HFFc6 (cell line): ENCODE measurements at places on chromosomes 13 and 19.

GRCh38 chr13:87498681-87499080 lies 172.5 kb upstream of the SLITRK5 start:
- DNase-seq, result no peak

DNA sequence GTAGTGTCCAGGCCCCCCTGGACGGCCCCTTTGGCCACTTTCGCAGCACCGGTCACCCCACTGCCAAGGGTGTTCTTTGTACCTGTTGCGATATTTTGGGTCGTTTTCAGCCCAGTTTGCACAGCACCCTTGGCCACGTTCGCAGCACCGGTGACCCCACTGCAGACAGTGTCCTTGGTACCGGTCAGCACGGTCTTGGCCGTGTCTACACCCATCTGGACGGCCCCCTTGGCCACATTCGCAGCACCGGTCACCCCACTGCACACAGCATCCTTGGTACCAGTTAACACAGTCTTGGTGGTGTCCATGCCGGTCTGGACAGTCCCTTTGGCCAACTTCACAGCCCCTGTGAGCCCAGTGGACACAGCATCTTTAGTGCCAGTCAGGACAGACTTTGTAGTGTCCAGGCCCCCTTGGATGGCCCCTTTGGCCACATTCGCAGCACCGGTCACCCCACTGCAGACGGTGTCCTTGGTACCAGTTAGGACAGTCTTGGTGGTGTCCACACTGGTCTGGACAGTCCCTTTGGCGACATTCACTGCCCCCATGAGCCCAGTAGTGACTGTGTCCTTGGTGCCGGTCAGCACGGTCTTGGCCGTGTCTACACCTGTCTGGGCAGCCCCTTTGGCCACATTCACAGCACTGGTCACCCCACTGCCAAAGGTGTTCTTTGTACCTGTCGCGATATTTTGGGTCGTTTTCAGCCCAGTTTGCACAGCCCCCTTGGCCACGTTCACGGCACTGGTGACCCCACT lies 6.8 kb downstream of the PLIN4 start:
- no peak for DNase-seq

GRCh38 chr13:97113231-97114001 lies 108.7 kb upstream of the MBNL2 start:
- DNase-seq, result no peak

DNA sequence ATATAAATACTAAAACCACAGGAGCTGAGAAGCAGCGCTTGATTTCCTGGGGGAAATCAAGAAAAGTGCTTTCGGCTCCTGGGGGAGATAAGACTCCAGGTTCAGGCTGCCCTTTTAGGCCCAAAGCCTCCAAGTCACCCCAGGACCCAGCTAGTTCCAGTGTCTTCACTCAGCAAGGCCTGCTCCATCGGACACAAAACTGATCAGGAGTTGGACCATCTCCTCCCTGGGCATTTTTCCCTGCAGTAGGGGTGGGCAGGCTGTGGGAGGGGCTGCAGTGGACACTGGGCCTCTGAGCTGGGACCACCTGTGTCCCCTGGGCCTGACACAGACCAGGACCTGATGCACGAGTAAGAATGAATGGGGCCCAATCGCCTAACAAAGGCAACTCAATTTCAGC lies 15.2 kb downstream of the C19orf12 start:
- DNase-seq, result no peak

DNA sequence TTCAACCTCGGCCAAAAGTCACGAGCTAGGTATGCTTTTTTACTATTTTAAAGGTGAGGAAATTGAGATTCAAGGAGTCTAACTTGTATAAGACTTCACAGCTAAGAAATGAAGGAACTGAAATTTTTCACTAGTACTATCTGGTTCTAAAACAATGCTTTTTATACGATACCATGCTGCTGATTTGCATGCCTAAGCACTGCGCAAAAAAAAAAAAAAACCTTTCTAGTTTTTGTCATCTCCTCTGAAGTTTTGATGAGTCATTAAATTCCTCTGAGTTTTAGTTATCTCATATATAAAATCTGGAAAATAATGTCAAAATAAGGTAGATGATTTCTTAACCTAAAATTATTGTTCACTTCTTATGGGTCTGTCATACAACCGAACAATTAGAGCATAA lies 28.0 kb upstream of the UFM1 start:
- no peak for DNase-seq

DNA sequence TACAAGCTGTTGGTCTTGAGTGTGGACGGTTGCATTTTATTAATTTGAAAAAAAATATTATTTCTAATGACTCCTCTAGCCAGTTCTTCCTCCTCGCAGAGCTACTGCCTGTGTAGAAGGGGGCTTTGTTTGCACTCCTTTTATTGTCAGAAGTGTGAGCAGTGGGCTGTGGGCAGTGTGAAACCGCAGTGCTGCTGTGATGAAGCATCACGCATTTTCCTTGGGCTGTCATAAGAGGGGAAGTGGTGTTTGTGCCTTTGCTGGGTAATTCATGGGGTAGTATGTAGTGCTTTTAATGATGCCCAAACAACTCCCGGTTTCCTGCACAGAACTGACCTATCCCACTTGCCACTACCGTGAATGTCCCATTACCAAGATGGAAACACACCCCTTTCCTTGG lies 357.3 kb downstream of the ZNF536 start:
- DNase-seq, result no peak

GRCh38 chr13:38361542-38362262 lies 12.1 kb downstream of the UFM1 start:
- DNase-seq, result no peak

DNA sequence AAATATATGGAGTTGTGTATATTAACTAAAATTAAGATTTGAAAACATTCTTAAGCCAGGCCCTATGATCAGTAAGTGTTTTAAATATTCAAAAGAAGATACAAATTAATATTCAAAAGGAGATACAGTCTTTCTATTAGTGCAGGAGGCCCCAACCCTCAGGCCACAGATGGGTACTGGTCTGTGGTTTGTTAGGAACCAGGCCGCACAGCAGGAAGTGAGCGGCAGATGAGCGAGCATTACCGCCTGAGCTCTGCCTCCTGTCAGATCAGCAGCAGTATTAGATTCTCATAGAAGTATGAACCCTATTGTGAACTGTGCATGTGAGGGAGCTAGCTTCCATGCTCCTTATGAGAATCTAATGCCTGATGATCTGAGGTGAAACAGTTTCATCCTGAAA lies 232.9 kb downstream of the FOXO1 start:
- no peak for DNase-seq

GRCh38 chr13:30864433-30865122 lies 41.5 kb upstream of the MEDAG start:
- peak; percentile 71 for DNase-seq

DNA sequence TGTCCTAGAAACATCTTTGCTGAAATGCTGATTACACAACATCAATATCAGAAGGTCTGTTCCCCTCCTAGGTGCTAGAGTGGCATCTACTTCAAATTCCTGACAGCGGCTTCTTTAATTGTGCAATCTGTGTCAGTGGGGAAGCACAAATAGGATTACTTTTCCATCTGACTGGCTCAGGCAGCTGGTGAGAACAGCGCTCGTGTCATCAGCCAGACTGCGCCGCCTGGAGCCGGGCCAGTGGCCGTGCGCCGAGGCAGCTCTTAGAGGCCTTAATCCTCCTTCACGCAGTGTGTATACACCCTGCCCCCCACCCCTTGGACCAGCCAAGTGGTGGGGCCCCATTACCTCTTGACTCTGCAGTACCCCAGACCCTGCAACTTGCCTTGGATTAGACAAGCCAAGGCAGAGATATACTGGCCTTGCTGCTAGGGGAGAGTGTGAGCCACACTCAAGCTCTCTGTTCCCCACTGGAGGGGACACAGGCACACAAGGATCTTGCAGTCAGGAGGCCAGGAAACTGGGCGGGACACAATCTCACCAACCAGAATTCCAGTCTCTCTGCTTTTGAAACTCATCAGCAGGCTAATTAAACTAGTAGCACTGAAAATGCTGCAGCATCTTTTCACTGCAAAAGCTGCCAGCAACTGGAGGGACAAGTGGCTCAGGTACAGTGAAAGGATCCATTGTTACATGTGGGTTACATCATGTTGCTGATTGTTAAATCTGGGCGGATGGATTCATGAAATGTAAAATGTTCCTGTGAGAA lies 48.9 kb upstream of the EPHX3 start:
- peak; percentile 77 for DNase-seq

DNA sequence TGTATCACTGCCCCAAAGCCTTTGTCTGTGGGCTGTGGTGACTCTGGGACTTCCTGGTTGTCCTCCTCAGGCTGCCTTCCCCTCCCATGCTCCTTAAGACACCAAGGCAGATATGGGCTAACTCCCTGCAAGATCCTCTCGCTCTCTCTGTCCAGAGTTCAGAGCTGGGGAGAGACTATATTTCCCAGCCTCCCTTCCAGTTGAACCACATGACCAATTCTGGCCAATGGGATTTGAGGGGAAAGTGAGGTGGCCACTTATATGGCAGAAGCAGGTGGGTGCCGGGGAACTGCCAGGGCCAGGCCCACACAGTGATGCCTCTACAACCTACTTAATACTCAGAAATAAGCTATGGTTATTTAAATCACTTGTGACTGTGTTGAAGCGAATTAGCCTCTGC lies 16.2 kb upstream of the ANGPTL8 start:
- DNase-seq, result no peak

GRCh38 chr13:30053939-30054338 lies 203.5 kb upstream of the UBL3 start:
- no peak for DNase-seq

GRCh38 chr13:97124915-97125809 lies 97.0 kb upstream of the MBNL2 start:
- peak; percentile 60 for DNase-seq

GRCh38 chr13:109654341-109655205 lies 131.8 kb downstream of the IRS2 start:
- no peak for DNase-seq

DNA sequence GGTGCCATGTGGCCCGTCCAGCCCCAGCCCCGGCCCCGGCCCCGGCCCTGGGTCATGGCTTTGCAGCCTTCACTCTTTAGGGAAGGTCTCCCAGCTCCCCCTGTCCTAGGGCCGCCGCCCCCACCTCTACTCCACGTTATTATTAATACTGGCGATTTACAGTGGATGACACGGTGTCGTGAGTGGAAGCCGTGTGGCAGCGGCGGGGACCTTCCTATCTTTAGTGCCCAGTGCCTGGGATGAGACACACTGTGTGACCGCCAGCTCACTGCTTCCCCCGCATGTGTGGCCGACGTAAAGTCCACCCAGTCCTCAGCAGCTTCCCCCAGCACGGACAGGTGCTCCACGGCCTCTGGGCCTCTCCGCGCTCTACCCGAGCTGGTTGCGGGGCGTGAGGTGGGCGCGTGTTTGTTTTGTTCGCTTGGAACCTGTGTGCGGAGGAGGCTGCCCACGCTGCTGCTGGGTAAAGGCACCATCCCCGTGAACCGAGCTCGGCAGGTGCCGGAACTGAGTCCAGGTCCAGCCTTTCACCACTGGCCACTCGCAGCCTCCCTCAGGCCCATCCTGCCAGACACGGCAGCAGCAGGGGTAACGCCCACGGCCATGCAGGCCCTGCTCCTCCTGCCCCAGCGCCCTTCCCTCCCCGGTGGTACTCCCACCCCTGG lies 70.9 kb upstream of the MCF2L start:
- no peak for DNase-seq

DNA sequence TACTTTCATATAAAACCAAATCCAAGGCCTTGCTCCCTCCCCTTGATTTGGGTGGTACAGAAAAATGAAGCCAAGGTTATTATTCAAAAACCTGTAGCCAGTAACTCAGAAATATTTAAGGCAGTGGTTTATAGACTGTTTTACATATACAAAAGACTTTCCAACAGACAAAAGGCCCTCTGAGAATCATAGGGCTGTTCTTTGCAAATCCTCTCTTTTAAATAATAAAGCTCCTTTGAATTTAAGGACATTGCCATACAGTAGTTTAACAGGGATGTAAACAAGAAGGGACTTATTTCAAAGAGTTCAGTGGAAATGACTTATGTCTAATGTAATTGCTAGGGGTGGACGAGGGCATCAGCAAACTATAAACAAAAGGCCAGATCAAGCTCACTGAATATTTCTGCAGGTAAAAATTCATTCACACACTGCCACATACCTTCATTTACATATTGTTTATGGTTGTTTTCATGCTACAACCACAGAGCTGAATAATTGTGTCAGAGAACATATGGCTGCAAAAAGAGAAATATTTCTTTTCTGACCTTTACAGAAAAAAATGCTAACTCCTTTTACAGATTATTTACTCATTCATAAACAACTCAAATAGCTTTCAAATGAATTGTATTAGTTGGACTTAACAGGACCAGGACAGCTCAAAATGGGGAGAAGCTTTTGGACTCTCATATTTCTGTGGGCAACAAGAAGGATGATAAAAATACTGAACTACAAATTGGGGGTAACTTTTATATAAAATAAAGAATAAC lies 665.6 kb downstream of the SLITRK1 start:
- peak; percentile 19 for DNase-seq

DNA sequence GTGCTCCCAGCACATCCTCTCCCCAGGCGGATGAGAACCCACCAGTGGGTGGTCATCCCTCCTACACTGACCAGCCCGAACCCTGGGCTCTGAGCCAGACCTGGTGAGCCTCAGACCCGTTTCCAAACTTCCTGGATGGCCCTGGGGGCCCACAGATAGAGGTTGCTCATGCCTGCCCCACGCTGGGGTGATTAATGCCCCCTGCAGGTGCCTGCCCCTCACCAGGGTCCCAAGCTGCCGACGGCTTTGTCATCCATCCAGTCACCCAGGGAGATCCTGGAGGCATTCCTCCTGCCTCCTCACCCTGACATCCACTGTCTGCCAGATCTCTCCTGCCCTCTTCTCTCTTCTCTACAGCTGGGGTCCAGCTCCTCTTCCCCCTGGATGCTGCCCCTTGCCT lies 28.4 kb upstream of the PLA2G4C start:
- no peak for DNase-seq

GRCh38 chr13:58865286-58865685 lies 1233.7 kb downstream of the PCDH17 start:
- DNase-seq, result no peak

GRCh38 chr13:114063545-114064449 lies 68.6 kb downstream of the RASA3 start:
- DNase-seq, result peak; percentile 71

GRCh38 chr19:47540748-47541147 lies 25.9 kb upstream of the NAPA start:
- DNase-seq, result peak; percentile 48

DNA sequence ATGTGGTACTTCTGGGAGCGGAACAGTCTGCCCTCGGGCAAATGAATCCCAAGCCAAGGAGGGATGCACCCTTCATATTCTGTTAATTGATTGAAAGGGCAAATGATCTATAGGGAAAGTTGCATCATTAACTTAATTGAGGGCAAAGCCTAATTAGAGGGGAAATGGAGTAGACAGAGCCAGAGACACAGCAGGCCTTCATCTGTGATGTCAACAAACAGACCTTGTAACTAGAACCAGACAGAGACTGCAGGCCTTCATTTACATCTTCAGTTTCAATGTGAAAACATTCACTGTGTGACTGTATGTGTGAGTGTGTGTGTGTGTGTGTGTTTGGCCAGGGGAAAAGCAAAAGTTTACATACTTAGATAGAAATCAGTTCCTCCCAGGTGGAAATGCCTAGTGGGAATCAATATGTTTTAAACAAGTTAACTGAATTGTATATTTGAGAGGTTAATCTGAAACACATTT lies 126.4 kb downstream of the SPRY2 start:
- DNase-seq, result no peak
